ENCODE measurements at places on chromosomes 4 and X. TPM values are rescaled to one million over a fixed set of nuclear protein-coding genes. Genes with fewer than 3 reads are reported as not detected.
A peak's percentile ranks its signal among the peaks of the same experiment; 100 is the strongest.

The RAB39B gene
- total RNA-seq, result 1.7 TPM

- DNase-seq, result no peak
Observed at GRCh38 chr4:1239950-1240307, 9.0 kb downstream of the CTBP1 start.

The TNMD gene
- total RNA-seq, result not detected

- peak; percentile 38 for DNase-seq
Observed at GRCh38 chr4:3708103-3708510, 58.1 kb upstream of the ADRA2C start.

The TRAM1L1 gene
- total RNA-seq, result 1.6 TPM

DNA sequence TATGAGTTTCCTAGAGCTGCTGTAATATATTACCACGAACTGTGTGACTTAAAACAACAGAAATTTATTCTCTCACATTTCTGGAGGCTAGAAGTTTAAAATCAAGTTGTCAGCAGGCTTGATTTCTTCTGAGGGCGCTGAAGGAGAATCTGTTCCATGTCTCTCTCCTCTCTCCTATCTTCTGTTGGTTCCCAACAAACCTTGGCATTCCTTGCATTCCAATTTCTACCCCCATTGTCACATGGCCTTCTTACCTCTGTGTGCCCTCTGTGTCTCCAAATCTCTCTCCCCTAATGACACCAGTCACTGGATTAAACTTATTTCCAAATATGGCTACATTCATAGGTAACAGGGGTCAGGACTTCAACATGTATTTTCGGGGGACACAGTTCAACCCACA is 672.7 kb downstream of the RPA4 start:
- DNase-seq, result no peak

GRCh38 chr4:76023389-76023788 is at the start of gene CXCL10:
CXCL10 (minus strand) TSS chr4:76023497; CDS start chr4:76023431, 66 bp downstream.
- DNase-seq, result no peak

The CPZ gene
- 0.14 TPM for total RNA-seq

DNA sequence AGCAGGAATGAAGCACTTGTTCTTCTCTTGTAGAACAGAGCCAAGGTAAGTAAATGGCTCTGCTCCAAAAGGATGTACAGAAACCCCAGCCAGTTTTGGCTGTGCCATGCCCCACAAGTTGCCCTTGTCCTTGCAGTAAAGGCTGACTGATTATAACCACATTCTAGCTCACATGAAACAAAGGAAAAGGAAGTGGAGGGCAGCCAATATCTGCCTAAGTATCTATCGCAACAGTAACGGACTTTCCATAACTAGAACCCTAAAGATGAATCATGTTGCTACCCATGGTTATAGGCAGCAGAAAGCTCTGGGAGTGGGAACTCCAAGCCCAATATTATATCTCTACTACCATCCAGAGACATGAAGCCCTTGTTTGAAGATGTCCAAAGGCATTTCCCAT is 95.7 kb downstream of the COMMD8 start:
- no peak for DNase-seq

DNA sequence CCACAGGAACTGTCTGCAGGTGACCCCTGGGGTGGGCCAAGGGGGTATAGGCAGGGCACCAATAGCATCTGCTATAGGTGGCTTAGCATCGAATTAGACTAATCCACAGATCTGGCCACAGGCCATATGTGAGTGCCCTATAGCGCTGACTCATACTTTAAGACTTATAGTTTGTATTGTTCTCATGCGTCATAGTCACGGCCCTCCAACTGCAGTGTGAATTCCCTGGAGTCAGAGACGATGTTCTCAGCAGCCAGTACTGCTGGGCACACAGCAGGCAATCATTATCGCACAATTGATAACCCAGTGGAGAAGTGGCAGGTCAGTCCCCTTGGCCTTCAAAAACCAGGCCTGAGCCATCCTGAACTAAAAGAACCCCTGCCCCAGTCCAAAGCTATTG is 58.1 kb downstream of the ADGRG2 start:
- DNase-seq, result no peak

GRCh38 chrX:105462186-105462585 is 241.7 kb upstream of the TEX13A start:
- no peak for DNase-seq

The RWDD4 gene
- total RNA-seq, result 9.1 TPM

The PLXNB3 gene
- total RNA-seq, result 4.5 TPM

DNA sequence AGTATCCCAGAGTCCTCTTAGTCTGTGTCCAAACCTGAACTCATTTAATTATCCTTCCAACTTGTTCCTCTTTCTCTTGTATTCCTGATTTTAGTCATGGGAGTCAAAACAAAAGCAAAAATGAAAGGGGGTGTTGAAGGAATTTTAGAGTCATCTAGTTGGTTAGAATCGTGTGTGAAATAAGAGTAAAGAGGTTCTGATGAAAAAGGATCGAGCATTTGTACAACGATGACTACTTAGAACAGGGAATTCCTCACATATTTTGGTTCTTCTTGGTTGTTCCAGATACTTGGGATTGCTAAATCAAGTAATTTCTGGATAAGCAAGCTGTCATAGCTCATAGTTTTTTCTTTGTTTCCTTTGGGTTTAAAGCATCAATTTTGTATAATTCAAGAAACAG is 194.4 kb downstream of the BCOR start:
- DNase-seq, result no peak

- DNase-seq, result no peak
Observed at GRCh38 chr4:3044870-3045819, 29.2 kb downstream of the HTT-AS start.

The EGF gene
- 17.8 TPM for total RNA-seq

The THAP9 gene
- total RNA-seq, result 3.5 TPM

DNA sequence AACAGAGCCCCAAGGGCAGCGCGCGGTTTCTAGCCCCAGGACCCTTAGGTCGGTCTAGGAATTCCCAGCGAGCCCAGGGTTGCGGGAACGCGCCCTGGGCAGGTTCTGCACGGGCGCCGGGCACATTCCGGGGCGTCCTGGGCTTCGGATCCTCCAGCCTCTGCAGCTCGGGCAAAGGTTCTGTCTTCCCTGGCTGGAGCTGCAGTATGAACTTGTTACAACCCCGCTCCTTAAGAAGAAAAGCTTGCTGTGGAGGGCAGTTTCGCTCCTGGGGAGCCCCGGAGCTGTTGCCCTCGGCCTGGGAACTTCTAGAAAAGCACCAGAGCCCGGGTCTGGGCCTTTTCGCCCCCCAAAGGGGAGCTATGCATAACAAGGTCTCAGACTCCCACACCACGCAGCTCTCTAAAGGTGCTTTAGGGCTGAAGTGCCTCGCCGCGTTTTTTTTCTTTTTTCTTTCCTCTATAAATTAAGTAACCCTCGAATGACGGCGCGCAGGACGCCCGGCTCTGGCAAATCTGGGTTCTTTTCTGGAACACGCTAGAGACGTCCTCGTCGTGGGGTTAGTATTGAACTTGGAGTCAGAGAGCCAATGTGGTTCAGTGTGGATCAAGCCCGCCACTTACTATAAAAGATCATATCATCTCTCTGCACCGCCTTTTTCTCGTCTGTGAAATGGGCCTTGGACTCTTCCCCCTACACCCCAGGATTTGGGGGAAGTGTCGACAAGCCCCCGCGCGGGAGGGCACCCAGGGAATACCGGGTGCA is 5.7 kb downstream of the MSX1 start:
- no peak for DNase-seq

The CSAG1 gene
- total RNA-seq, result not detected

- no peak for DNase-seq
Observed at GRCh38 chr4:57370691-57371090, 260.5 kb upstream of the IGFBP7 start.

DNA sequence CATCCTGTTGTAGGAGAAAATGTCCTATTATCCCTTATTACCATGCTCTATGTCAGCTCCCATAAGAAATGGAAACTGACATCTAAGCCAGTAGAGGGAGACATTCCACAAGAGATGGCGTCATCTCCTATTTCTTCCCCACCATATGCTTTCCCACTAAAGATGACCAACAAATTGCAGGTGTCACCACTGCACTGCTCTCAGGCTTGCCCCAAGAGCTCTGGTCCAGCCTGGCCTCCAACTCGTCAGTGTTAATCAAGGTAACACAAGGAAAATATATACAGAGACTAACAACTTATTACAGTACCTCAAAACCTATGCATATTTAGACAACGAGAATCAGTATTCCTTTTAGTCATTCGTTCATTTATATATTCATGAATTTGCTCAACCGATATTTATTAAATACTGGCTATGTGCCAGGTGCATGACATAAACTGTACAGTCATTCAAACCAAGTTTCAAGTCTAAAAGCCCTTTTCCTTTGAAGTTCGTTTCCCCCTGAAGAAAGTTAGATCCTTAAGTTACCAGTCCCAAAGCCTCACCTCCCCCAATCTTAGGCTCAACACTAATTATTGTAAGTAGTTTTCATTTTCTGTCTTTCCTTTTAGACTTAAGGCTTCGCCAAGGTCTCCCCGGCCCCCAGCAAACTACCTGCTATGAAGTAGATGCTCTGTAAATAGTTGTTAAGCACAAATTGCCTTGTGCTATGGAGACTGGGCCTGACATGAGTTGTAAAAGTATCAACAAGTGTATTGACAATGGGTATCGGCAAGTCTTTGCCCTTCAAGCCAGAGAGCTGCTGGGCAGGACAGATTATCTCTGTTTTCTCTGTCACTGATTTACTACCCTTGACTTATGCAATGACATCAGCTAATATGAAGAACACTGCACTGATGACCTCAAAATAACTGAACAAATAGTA is 3.1 kb upstream of the FGB start:
- no peak for DNase-seq

The CSAG3 gene
- not detected for total RNA-seq

GRCh38 chr4:172109466-172109865 is 296.3 kb downstream of the GALNTL6 start:
- DNase-seq, result no peak

The ACE2 gene
- total RNA-seq, result 1.0 TPM

DNA sequence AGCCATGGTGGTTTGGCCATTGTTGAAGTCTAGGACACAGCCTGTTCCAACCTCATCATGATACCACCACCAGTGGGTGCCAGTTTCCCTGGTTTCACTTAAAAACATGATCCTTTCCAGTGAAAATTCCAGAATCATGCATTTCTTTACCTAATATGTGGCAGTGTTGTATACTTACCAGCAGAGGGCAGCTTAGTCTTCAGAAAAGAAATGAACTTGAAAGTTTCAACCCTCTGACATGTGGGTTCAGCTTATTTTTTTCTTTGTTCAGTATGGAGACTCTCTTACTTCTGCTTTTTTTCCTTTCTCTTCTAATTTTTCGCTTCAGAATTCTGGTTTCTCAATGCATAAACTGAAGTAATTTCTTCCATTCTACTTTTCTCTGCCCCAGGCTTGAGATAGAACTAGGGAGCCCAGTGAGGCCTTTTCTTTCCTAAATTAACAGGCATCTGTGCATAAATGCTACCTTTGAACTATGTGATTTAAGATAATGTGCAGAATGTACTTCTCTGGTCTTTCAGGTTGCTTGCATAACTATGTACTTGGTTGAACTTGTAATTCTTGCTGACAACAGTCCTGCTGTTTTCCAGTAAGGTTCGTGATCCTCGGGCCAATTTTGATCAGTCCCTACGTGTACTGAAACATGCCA is 10.7 kb downstream of the LIAS start:
- DNase-seq, result peak; percentile 29

The PAGE5 gene
- not detected for total RNA-seq

- DNase-seq, result no peak
Observed at GRCh38 chrX:25754399-25754798, 383.7 kb upstream of the MAGEB18 start.

- DNase-seq, result no peak
Observed at GRCh38 chr4:40843696-40844095, 93.9 kb downstream of the NSUN7 start.

DNA sequence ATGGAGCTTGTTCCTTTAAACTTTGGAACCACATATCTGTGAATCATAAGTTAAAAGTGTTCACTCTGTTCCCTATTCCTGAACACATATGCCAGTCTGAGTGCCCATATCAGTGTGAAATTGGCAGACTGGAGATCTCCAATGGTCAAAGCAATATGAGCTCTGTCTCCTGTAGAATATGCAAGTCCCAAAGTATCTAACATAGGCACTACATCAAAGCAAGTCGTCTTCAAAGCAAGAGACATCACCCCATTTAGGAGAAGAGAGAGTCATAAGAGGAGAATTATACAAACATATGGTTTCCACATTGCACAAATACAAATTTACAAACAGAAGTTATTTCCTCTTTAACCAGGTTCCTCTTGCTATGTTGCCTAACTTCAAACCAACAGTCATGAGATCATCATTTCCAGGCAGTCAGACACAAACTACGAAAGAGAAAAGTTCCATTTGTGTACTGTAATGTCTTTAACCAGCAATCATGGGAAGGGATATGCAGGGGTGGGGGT is 9.9 kb upstream of the GK start:
- no peak for DNase-seq

GRCh38 chr4:184822356-184822755 is 3.4 kb downstream of the ACSL1 start:
- no peak for DNase-seq

DNA sequence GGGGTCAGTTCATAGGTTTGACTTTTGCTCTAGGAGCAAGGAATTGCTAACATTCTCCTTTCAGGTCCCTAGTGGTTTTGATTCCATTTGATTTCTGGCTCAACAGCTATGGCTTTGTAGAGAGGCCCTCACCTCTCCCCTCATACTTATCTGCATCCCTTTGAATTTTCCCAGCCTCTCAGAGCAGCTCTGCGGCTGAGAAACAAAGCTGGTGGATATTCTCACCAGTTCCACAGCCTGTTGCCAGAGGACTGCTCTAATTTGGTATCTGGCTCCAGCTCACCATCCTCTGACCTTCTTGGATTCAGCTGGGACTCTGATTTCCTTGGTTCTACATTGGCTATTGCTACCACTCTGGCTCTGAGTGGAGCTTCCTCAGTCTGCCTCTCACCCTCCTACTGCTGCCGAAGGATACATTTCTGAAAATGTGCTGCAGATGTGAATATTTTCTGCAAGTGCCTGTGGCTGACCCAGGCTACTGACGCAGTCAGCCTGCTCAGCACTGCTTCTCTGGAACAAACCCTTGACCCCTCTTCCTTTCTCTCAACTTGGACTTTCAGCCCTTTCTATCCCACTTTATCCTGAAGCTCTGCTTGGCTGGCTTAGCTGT is 110.9 kb upstream of the ENPEP start:
- DNase-seq, result no peak

The GPR173 gene
- 0.40 TPM for total RNA-seq

The CD38 gene
- 1.6 TPM for total RNA-seq

The NIPAL1 gene
- 2.2 TPM for total RNA-seq

- DNase-seq, result no peak
Observed at GRCh38 chr4:174631901-174632758, 109.8 kb upstream of the HPGD start.
